ENCODE measurements at places on chromosomes 7 and 10.

- no peak for DNase-seq
Observed at GRCh38 chr10:113504423-113504822, 48.4 kb upstream of the HABP2 start.

DNA sequence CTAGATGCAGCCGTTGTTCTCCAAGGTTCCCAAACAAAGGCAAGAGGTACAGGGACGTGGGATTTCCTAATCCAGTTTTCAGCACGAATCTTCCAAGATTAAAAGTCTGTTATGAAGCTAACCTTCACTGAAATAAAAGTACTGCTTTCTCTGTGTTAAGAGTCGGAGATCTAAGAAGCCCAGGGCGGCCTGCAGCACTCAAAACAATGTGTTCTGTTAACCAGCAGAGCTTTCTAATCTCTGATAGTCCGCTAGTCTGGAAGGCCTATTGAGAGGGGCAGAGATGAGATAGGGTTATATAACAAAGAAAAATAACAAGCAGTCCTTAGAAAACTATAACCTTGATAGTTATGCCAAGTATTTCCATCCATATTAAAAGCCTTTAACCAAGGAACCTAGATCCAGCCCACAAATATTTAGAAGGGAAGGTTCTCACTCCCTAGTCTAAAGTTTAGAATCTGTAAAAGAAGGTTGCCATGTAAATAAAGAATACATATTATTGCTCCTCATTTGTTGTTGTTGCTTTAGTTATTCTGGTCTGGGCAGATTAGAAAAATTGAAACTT, 106.3 kb upstream of the SVIL start:
- no peak for DNase-seq

DNA sequence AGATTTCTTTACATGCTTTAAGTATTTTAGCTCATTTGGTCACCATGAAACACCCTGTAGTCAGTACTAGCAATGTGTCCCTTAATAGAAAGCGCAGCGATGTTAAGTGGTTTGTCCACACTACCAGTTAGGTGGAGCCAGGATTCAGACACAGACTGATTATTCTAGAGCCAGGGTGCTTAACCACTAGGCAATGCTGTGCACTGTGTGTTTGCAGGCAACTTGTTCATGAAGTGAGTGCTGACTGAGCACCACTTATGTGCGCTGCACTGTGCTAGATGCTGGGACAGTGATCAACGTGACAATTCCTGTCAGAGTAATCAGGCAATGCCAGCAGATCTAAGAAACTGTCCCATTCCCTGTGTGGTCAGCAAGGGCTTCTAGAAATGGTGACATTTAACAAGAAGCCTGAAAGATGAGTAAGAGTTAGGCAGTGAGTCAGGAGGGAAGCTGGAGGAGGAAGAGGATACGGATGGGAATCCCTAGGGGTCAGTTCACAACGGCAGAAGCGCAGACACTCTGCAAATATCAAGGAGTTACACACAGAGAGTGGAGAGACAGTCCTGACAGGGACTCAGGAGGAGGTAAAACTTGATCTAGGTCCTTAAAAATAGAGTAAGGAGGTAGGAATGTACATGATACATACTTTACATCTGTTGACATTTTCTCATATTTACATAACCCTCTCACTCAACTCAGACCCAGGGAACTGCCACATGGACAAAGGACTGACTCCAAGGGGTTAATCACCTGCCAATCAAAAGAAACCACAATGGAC, 69.7 kb upstream of the EGR2 start:
- DNase-seq: no peak

DNA sequence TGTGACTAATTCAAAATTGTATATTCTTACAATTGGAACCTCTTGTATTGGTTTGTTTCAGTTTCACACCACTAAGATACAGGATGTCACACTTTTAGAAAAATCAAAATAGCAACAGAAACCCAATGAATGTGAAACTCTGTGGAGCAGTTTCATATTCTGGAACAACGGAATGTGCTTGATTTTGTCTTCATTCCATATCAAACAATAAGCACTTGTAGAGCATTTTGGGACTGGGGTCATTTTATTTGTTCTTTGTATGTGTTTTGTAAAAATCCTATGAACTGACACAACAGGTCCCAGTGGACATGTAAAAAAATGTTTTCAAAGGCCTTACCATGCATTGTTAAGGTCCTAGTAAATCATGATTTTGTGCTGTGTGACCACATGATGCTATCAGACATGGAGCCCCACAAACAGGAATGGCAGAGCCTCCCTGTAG, 123.1 kb downstream of the DKK1 start:
- no peak for DNase-seq

- DNase-seq: no peak
Observed at GRCh38 chr10:63480237-63480636, 14.5 kb upstream of the JMJD1C start.

- no peak for DNase-seq
Observed at GRCh38 chr7:28160551-28160991, 20.0 kb downstream of the JAZF1 start.

- DNase-seq: no peak
Observed at GRCh38 chr7:99366646-99367045, 7.9 kb upstream of the ARPC1B start.

DNA sequence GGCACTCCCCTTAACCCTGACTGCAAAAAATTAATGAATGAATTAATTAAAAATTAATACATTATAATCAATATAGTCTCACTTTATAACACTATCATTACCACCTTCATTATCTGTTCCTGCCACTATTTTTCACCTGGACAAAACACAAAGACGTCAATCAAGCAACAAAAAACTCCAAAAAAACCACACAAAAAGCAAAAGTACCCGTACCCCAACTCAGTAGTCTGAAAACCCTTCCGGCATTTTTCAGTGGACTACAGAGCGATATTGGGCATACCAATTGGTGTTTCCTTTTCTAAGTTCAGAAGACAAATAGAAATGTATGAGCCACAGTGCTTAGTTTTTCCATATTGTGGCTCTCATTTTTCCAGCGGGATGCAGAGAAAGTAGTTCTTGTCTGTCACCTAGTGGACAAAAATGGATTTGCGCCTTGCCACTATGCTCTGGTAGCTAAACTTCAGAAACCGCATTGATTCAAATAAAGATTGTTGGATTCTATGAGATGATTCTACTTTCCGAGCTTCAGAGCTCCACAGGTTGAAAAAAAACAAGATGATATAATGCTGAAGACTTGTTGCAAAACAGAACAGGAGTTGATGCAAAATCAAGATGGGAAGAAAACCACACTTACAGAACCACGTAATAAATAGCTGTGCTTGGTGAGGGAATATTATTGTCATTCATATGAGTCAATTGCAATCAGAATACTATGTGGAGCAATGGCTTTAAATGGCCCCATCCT, 50.6 kb upstream of the ITGB1 start:
- peak; percentile 43 for DNase-seq

- DNase-seq: no peak
Observed at GRCh38 chr7:69219381-69219780, 378.9 kb upstream of the AUTS2 start.

DNA sequence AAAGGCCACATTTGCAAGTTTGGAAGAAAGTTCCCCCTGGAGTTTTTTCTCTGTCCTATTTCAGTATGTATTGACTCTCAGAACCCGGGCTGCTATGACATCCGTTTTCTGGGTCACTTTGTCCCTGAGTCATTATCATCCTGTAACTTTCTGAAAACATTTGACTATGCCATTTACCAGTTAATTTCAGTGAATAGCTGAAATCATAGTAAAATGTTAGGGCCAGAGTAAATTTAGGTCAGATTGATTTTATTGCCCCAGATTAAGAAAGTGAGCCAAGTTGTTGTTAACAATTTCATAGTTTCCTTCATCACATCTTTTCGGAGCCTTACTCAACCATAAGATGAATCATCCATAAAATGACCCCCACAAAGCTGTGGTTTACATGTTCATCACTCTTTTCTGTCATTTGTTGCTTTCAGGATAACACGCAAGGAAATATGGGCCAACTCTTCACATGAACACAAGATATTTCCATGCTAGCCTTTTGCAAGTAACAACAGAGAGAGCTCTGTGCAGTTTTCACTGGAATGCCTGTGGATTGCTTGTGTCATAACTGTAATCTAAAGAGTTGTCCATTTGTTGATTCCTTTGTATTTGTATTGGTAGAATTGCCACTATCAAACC, 3.9 kb upstream of the MACC1 start:
- DNase-seq: no peak

GRCh38 chr10:131818510-131819234, 82.1 kb upstream of the PPP2R2D start:
- no peak for DNase-seq

- DNase-seq: peak; percentile 71
Observed at GRCh38 chr10:43671659-43672531, 23.2 kb upstream of the ZNF32 start.

DNA sequence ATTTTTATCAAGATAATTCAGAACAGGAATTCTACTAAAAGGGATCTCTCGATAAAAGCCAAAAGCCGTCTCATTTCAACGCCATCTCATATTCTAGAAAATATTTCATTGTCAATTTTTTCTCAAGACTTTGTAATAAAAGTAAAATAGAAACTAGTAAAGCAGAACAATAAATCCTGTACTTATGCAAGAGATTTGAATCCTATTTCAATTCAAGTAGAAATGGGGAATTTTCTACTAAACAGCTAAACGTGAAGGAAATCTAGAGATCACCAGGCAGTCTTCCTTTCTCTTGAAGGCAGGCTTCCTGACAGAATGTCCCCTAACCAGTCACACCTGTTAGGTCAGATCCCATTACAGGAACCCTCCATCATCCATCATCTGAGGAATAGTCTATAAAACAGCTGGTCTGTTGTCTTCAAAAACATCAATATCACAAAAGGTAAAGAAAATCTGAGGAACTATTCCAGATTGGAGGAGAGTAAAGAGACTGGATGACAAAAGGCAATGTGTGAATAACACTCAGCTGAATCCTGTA, 23.7 kb downstream of the USP6NL start:
- DNase-seq: no peak

GRCh38 chr10:124693396-124693795, 50.8 kb downstream of the FAM53B start:
- peak; percentile 39 for DNase-seq

DNA sequence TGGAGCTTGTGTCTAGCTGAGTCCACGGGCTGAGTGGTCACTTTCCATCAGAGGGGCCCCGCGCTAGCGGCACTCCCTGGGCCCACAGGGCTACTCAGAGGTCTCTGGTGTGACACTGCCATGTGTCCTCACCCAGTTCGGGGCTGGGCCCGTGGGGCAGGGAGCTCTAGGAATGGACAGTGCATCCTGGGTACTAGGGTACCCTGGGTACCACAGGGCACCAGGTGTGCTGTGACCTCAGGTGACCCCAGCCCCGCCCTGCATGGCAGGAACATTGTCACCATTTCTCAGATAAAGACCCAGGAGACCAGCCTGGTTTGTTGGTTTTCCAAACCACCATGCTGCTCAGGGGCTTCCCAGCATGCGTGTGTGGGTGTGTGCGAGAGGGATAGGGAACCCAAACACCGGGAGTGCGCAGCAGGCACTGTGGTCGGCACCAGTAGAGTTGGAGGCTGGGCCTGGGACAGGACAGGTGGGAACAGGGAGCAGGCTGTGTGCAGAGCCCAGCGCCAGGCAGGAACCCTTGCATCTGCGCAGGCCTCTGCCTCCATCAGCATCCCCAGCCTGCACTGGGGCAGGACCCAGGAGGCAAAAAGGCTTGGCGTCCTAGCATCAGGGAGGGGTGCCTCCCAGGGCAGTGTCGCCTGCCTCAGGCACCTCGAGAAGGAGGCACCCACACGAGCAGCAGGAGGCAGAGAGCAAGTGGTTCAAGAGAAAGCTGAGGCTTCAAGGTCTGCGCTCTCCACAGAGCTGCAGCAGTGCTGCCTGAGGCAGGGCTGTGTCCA, 19.4 kb upstream of the CSGALNACT2 start:
- DNase-seq: no peak

DNA sequence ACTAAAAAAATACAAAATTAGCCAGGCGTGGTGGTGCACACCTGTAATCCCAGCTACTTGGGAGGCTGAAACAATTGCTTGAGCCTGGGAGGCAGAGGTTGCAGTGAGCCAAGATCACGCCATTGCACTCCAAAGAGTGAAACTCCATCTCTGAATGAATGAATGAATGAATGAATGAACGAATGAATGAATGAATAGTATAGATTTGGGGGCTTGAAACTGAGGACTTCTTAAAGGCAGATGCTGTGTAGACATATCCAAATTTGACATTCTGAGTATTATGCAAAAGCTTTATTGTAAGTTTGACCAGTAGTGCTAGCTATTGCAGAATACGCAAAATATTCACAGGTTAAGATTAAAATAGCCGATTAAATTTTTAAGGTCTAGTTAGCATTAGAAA, 30.8 kb upstream of the ST7 start:
- no peak for DNase-seq

GRCh38 chr10:85648279-85648754, 718.3 kb downstream of the GRID1 start:
- no peak for DNase-seq

- DNase-seq: no peak
Observed at GRCh38 chr7:9557853-9558252, 1124.4 kb downstream of the NXPH1 start.

DNA sequence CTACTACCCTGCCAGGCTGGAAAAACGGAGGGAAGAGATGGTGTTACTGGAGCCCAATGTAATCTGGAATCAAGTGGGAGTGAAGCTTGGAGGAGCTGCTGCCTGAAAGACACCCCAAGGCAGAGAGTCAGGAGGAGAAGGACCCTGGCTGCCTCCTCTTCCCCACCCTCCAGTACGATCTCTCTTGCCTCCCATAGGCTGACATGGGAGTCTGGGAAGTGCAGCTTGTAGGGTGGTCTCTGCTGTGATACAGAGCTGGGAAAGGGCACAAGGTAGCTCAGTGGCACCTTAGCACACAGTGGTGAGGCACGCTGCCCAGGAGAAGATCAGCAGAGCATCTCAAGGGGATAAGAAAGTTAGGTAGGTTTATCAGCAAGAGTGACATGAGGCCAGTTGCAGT, 35.9 kb downstream of the EMX2 start:
- DNase-seq: no peak

GRCh38 chr7:135263321-135263970, 29.8 kb downstream of the STRA8 start:
- no peak for DNase-seq

DNA sequence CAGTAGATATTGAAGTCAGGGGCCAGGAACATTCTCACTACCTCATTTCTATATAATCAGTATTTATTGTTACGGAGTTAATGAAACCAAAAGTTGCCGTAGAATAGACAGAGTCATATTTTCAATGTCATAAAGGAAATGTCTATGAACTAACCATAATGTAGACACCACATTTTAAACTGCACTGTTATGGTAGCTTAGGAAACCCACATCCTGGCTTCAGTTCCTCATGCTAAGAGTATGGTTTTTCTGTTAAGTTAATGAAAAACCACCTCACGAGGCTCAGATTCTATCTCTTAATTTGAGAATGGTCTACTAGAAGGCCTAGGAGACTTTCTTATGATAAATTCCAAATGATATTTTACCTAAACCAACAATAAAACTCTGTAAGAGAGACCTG, 166.5 kb downstream of the TMEM26 start:
- DNase-seq: no peak

DNA sequence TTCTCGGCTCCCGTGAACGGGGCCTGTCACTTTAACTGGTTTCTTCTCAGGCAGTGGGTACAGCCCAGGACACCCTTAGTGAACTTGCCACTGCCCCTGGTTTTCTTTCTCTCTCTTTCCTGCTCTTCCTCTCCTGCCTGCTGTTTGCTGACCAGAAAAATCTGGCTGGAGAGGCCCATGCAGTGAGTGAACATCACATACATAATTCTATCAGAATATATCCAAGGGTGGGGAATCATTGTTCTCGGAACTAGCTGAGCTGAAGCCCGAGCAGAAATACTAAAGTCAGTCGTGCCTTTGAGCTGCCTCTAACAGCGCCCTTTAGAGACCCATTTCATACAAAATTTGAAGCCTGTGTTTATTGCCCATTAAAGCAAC, 501.5 kb upstream of the GALNT17 start:
- no peak for DNase-seq

- DNase-seq: no peak
Observed at GRCh38 chr10:43218206-43218950, 48.5 kb downstream of the RASGEF1A start.
